NCI-H524 treated with DMSO at 0.1 percent for 48 hours (cell line): ENCODE measurements at places on chromosomes 6 and 20.

- no peak for DNase-seq
Observed at GRCh38 chr6:169145991-169146501, 107.6 kb downstream of the THBS2 start.

- no peak for DNase-seq
Observed at GRCh38 chr6:16639684-16640480, 121.4 kb downstream of the ATXN1 start.

DNA sequence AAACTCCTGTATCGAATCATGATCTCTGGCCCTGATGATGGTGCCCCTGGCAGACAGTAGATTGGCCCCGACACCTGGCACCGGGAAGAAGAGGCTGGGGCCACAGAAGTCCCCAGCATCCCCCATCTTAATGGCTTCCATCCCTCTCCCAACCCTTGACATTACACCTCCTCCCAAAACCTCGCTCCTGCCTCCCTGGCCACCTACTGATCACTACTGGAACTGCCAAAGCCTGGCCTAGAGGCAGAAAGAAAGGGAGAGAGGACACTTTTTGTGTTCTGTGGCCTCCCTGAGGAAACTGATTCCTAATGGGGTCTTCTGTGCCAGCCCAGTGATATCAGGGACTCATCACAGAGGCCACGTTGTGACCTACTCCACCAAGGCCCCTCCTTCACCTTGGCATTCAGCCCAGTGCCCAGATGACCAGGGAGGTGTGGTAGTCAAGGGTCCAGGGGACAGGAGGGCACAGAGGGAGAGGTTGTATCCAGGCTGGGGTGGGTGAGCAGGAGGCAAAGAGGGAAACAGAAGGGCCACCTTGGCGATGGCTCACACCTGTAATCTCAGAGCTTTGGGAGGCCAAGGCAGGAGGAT lies 6.1 kb downstream of the C20orf173 start:
- no peak for DNase-seq

DNA sequence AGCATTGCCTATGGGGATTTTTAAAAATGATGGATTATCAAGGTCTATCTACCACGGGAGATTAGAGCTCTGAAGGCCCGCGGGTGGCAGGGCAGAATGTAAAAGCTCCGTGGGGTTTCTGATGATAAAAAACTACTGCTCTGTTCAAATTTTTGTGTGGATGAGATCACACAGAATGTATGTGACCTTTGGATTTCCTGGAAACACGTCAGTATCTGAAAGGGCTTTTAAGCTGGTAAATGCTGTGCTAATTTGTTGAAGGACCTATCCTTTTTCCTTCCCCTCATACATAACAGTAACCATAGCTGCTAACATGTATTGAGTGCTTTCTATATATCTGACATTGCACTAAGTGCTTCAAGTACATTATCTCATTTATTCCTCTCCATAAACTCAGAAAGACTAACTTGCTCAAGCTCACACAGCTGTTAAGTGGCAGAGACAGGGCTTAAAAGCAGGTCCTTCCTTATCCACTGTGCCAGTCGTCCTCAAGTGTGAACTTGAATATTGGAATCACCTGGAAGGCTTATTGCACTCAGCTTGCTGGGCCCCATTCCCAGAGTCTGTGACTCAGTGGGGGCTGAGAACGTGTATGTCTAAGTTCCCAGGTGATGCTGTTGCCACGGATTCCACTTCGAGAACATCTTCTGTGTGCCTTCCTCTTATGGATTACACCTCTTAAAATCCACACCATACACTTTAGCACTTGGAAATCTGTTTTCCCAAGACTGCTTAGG lies 1.9 kb upstream of the TMEM242 start:
- no peak for DNase-seq

DNA sequence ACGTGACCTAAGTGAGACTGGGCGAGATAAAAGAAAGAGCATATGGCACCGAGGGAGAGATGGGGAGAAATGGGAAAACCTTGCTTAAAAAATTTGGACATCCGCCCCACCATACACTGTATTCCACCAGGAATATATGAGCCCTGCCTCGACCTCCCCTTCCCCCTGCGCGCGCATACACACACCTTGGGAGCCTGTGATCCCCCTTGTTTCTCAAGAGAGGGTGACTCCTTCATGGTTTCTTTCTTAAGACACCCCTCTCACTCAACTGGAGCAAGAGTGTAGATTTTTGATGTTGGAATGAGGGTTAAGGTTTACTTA lies 480 bp downstream of the ABCF1 start:
- no peak for DNase-seq

- DNase-seq, result no peak
Observed at GRCh38 chr6:37696220-37696840, 1.4 kb downstream of the MDGA1 start.

- DNase-seq, result no peak
Observed at GRCh38 chr6:157571269-157571668, 190.3 kb downstream of the ZDHHC14 start.

DNA sequence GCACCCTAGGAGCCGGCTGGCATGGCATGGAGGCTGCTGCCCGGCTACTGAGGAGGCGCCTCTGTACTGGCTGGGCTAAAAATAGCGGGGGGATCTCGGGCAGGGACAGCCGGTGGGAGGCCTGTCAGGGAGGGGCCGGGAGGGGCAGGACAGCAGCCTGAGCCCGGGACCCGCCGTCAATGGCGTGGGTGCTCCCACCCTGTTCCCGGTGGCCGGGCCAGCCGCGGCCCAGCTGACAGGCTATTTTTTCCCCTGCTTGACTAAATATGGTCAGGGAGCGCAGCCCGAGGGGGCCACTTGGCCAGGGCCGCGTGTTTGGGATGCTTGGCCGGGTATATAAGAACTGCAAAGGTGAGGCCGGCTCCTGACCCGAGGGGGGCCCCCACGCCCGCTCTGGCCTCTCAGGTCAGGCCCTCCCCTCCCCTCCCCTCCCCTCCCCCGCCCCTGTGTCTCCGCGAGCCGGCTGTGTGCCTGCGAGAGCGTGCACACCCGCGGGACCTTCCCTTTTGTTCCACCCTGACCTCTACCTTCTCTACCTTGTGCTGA lies 74.4 kb upstream of the GATA5 start:
- DNase-seq, result no peak

- DNase-seq, result no peak
Observed at GRCh38 chr6:109240370-109241084, 141.7 kb downstream of the CD164 start.

DNA sequence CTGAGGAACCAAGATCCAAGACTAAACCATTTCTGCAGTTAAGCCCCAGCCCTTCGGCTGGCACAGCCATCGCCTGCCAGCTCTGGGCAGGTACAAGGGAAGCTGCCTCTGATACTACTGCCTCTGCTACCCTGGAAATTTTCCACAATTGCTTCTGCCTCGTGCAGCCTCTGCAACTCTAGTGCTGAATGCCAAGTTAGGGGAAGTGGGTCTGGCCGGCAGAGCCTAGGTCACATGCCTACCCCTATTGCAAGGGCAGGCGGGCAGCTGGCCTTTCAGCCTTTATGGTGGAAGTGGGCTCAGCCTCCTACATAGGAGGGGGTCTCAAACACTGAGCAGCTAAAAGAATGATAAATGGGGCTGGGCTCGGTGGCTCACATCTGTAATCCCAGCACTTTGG lies 44.5 kb upstream of the TULP1 start:
- DNase-seq, result no peak

DNA sequence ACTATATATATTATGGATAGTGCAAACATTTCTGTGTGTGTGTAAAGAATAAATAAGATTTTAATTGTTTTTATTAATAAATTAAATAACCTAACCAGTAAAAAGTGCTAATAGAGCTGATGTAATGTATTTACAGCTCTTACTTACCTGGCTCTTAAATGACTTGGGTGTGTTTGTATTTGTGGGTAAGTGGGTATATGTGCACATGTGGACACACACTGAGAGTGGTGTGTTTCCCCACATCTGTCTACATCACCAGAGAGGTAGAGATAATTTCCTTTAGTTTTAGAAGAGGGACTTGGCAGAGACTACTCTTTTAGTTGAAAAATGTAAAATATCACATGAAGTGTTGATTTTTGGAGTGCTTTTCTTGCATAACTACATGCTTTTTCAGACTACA lies 76.0 kb downstream of the UST start:
- DNase-seq, result no peak

DNA sequence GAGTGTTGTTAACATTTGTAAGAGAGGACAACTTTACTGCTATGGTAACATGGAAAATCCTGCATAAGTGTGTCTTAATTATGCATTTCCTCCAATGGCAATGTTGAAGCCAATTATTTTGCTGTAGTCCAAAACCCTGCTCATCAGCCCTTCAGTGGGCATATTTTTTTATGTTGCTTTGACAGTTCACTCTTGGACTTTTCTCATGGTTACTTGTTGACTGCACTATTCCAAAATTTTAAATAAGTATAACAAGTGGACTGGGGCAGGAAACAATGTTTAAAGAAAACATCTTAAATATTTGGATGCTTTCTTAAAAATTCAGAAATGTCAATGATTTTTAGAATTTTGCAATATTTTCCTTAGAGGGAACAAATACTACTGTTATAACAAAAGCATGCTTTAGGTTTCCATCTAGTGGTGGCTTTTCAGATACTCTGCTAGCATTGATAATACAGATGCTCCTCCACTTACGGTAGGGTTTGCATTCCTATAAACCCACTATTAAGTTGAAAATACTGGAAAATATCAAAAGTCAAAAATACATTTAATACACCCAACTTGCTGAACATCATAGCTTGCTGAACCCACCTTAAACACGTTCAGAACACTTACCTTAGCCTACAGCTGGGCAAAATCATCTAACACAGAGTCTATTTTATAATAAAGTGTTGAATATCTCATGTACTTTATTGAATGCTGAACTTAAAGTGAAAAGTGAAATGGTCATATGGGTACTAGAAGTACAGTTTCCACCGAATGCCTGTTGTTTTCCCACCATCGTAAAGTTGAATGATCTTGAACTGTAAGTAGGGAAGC lies 86.4 kb downstream of the ADGRG6 start:
- DNase-seq, result no peak

DNA sequence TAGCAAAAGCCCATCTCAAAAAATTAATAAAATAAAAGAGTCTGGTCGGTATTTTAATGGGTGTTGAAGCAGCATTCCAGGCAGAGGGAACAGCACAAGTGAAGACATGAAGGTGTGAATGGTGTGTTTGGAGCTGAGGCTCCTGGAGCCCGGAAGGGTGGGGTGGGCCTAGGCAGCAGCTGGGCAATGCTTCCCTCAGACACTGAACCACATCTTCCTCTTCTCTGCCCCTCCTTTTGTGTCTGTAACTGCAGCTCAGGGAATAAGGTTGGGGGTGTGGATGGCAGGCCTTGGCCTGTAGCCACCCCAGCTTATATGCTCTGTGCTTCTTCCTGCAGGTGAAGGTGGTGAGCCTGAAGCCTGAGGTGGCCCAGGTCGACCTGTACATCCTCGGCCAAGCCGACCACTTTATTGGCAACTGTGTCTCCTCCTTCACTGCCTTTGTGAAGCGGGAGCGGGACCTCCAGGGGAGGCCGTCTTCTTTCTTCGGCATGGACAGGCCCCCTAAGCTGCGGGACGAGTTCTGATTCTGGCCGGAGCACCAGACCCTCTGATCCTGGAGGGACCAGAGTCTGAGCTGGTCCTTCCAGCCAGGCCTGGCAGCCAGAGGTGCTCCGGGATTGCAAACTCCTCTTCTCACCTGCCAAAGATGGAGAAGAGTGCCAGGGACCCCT lies 26.6 kb downstream of the POFUT1 start:
- no peak for DNase-seq

- DNase-seq, result no peak
Observed at GRCh38 chr6:14110001-14110818, 7.4 kb upstream of the CD83 start.

GRCh38 chr6:119197271-119197670 lies 118.8 kb upstream of the FAM184A start:
- DNase-seq, result no peak

GRCh38 chr6:157513004-157513603 lies 132.1 kb downstream of the ZDHHC14 start:
- DNase-seq, result peak; percentile 56

GRCh38 chr6:42341771-42342553 lies 109.8 kb downstream of the TRERF1 start:
- no peak for DNase-seq

DNA sequence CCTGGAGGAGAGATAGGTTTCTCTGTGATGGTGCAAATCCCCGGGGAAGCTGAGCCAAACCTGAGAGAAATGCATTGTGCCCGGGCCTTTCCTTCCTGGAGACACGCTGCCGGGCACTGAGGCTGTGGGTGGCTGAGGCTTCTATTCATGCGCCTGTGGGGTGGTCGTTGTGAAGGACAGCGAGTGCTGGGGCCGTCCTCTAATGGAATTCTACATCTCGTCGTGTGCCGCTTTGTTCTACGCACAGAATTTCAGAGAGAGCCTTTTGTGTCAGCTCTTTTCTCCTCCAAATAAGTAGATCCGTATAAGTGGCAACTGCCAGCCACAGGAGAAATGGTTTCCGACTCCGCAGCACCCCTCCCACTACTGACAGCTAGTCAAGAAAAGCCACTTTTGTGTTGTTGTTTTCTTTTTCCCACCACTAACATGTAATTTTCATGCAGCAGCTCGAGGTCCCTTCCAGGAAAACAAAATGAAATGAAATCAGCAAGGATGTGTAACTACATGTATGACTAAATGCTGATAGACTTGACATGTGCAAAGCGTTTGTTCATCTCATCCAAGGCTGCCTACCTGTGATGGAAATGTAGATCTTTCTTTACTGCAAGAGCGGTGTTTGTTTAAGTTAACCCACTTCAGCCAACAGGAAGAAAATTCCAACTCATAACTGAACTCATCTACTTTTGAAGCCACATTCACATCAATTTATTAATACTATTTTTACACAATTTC lies 26.4 kb upstream of the PXDC1 start:
- DNase-seq, result no peak

- DNase-seq, result no peak
Observed at GRCh38 chr6:107628878-107629277, 139.0 kb downstream of the SOBP start.

DNA sequence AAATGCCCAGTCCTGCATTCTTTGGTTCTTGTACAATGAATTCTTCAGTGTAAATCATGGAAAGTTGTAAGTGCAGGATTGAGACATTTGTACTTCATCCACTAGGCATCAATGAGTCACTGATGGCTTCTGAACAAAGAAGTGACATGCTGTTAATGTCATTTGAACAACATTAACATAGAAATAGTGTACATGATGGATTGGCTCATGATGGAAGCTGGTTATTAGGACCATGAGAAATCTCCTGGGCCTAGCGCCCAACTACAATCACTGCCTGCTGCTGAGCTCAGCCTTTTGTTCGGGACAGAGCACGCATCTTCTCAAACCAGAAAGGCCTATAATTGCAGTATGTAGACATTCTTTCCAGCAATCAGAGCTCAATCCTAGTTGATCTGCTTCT lies 316.8 kb upstream of the TSHZ2 start:
- DNase-seq, result no peak

DNA sequence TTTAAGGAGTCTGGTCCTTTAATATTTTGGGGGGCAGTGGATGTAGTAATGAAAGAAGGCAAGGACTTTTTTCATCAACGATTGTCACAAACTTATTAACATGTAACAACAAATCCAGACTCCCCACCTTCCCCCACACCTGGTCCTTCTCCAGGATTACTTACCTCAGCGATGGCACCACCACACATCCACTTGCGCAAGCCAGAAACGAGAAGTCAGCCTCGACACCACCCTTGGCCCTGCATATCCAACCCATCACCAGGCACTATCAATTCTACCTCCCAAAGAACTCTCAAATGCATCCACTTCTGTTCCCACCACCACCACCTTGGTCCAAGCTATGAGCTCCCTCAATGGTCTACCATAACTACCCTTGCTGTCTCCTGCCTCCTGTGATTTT lies 6.6 kb downstream of the EZR start:
- no peak for DNase-seq
